ENCODE measurements at places on chromosomes 1 and 21.

DNA sequence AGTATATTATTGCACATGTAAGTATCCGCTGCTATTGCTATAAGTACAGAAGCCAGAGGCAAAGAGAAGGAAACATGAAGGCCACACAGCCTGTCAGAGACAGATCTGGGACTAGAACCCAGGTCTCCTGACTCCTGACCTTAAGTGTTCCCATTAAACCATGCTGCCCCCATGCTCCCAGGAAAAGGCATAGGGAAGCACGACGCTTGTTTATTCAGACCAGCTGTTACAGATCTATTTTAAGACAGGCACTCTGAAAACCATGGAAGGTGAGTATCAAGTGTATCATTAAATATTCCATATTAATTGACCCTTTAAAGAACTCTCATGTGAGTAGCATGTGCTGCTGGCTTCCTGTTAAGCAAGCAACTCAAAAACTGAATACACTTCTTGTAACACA, 11.4 kb downstream of the VAV3 start:
- no peak for DNase-seq

DNA sequence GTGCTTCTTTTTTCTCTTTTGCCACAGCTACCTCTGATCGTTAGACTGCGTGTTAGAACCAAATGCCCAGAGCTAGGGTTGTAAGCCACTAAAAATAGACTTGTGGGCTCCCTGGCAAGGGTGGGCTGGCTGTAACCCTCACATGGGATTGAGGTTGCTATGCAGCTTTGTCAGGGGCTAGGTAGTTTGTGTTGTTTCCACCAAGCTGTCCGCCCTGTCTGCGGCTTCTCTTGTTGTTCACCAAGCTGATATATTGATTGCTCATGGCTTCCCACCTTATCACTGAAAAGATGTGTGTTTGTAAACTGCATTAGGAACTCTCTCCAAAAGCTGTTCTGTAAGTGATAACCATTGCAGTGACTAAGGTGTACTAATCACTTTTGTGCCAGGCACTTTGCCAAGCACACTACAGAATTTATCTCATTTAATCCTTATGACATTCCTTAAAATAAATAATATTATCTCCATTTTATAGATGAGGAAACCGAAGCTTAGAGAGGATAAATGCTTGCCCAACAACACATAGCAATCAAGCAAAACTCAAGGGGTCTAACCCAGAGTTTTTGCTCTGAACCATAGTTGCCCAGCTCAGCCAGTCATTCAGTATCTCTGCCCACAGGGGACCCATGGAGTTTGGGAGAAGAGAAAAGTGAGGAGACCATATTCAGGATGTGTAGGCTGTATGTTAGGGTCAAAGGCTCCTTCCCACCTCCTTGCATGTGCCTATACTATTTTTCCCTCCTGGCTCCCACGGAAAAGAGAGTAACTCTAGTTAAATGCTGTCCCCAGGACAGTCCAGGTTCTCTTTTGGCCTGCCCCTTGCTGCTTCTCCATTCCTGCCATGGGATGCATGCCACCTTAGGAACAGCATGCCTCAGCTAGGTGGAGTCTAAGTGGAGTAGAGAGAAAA, 42.2 kb upstream of the TARBP1 start:
- no peak for DNase-seq

DNA sequence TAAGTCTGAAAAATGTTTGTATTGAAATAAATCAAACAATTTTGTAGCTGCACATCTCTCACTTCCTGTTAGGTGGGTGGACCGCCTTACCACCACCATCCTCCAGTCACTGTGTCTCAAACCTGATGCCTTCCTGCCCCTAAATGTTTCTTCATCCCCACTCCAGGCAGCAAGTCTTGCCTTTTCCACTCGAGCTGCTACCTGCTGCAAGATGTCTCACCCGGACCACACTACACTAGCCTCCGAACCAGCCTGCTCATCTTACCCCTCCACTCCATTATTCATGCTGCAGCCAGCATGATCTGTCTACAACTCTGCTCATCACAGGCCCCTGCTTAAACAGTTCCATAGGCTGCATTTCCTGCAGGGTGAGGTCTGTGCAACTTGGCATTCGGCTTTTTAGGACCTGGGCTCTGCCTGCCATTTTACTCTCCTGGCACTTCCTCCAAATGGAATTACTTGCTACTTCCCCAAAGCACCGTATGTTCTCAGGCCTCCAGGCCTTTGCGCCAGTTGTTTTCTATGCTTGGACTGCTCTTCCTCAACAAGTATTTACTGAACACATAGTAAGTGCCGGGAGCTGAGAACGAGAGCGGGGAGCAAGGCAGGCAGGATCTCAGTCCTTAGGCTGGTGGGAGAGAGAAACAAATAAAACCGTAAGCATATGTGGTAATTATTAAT, 5.2 kb upstream of the SF3A3 start:
- no peak for DNase-seq

- no peak for DNase-seq
Observed at GRCh38 chr1:30133414-30134055, 589.9 kb downstream of the MATN1 start.

- peak; percentile 52 for DNase-seq
Observed at GRCh38 chr1:1371364-1371745, 3.7 kb downstream of the AURKAIP1 start.

DNA sequence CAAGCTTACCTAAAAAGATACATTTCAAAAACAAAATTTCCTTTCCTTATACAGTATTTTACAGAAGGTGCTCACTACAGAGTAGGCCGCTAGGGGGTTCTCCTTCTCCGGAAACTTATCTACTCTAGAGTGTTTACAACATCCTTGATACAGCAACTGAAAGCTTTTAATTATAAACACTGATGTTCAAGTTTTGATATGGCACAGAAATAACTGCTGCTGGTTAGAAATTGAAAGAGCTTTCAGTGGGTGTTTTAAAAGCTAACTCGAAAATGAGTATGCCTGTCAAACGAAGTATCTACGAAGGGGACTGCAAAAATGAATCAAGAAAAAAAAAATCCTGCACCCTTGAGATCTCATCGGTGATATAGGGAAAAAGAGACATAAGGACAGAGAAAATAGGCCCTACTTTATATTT, 1.0 kb downstream of the YOD1 start:
- DNase-seq, result peak; percentile 73

- DNase-seq, result no peak
Observed at GRCh38 chr1:145891143-145891542, 5.5 kb upstream of the ANKRD35 start.

- DNase-seq, result no peak
Observed at GRCh38 chr1:71593523-71593922, 512.7 kb upstream of the ZRANB2 start.

All from B cell (primary cell).